ENCODE measurements at places on chromosomes 2 and 18. TPM values are rescaled to one million over a fixed set of nuclear protein-coding genes. Genes with fewer than 3 reads are reported as not detected.

RNASEH1 gene
- 34.1 TPM for total RNA-seq

SPP2 gene
- not detected for total RNA-seq

TXNDC2 gene
- not detected for total RNA-seq

ERMN gene
- not detected for total RNA-seq

SMYD5 gene
- total RNA-seq = 15.0 TPM

CFAP65 gene
- total RNA-seq = not detected

CFAP210 gene
- not detected for total RNA-seq

CRYGD gene
- total RNA-seq = not detected
